ENCODE measurements at places on chromosomes 1 and 21.

GRCh38 chr1:160096274-160097116, 1.9 kb downstream of the IGSF8 start:
- no peak for DNase-seq

DNA sequence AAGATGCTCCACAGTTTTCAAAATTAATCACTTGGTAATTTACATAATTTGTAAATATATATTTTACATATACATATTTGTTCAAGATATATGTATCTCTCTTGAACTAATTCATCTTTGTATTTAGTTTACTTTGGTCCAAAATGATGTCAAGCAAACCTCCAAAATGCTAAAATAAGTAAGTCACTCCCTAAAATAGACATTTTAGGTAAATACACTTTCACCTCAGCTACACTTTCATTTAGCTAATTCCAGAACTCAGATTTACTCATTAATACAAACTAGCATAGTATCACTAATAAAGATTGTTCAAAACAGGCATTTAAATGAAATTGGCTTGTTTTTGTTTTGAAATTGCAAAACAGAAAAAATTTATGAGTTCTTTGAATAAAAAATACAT, 40.6 kb downstream of the AHCTF1 start:
- no peak for DNase-seq

DNA sequence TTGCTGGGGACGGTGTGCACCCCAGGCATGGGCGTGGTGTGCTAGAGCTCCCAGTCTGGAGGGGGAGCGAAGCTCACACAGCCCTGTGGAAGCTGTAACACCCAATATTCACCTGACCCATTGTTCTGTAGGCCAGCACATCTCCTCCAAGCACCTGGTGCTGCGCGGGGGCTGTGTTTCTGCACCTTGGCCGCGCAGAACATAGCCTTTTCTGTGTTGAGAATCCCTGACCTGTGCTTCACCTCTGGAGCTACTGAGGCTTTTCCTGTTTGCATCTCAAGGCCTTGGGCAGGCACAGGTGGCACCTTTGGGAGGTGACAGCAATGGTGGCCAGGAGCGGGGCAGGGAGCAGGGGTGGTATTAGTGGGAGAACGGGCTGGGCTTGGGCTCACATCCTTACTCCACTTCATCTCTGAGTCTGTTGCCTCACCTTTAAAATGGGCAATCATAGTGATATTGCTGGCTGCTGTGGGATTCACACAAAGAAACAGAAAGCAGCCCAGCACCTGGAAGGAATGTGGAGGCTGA, 343.9 kb upstream of the AJAP1 start:
- DNase-seq: no peak

DNA sequence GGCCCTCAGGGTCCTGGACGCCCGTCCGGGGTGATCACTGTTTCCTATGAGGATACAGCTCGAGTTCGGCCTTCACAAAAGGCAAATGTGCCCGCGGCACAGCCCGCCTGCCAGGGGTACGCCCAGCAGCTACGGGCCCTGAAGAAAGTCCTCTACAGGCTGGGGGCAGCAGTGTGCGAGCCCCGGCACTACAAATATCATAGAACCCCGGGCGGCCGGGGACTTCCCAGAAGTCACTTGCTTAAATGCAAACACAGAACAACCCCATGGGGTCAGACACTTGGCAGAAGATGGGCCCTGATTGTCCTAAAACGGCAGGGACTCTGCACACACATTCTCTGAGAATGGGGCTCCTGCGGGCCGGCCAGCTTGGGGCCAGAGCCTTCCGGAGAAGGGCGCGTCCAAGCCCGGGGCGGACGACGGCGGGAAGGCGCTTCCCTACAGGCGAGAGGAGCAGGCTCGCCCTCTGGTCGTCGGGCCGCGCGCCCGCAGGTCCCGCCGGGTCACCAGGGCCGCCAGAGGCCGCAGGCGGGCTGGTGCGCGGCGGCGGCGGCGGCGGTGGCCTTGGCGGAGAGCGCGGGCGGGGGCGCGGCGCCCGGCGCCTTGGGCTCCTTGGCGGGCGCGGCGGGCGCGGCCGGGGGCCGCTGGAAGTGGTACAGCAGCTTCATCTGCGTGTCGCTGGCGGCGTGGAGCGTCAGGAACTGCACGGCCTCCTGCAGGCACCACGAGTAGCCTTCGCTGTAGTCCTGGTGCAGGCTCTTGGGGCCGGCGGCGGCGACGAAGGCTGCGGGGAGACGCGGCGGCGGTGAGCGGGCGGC, 888 bp downstream of the HES5 start:
- no peak for DNase-seq

DNA sequence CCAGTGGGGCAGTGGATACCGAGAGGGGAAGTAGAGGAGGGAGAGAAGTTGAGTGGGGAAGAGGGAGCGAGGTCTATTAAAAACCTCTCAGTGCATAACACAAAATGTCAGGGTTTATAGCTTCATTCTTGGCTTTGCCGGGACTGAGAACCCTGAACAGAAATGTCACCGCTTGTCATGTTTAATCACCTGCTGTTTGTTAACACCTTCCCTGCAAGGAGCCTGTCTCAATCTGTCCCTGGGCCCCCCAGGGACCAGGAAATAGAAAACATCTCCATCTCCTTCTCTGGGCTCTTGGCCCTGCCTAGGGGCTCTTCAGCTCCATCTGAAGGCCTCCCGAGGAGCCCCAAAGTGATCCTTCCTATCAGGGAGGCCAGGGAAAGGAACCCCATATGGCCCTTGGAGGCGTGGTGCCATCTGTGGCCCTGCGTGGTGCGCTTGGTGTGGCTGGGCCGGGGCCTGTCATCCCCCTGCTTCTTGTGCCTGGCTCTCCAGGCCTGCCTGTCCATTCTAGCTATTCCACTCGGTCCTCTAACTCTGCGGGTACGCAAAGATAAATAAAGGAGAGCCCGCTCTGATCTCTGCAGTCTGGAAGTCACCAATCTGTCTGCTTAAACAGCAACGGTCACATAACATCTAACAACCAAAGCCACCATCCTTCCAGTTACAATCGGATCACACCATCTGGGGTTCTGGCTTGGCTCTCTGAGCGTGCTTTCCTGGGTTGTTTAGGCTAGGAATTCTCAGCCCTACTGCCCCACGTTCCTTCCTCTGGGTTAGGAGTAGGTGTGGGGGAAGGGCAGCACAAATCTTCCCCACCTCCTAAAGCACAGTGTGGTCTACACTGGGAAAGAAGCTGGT, 113.8 kb downstream of the CASZ1 start:
- DNase-seq: no peak

DNA sequence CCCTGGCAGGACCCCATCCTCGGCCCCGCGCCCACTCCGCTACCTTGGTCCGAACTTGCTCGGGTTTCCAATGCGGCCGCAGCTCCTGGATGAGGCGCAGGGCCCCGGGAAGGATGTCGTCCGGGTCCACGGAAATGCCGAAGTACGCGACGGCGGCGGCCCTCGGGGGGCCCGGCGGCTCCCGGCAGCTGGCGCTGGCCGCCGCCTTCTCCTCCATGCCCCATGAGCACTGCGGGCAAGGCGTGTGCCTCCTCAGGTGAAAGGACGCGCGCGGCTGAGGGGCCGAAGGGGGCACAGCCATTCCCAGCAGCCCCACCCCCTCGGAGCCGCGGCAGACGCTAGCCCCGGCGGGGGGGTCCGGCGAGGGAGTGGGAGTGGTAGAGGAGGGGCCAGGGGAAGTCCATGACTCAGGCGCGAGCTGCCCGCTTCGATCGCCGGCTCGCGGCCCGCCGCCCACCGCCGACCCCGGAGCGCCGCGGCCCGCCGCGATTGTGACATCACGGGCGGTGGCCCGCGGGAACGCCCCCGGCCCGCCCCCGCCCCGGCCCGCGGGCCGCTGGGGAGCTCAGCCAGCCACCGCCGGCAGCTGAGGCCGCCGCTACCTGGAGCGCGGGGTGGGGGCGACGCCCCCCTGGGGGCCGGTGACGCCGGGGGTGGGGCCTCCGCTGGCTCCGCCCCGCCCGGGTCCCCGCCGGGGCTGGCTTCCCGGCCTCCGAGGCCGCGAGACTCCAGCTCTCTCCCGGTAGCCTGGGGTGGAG, at the start of gene ETNK2:
ETNK2 (minus strand) TSS at position 493 of the 758 bp plus-strand sequence; CDS start at position 301, 192 bp downstream.
- DNase-seq: peak; percentile 39

DNA sequence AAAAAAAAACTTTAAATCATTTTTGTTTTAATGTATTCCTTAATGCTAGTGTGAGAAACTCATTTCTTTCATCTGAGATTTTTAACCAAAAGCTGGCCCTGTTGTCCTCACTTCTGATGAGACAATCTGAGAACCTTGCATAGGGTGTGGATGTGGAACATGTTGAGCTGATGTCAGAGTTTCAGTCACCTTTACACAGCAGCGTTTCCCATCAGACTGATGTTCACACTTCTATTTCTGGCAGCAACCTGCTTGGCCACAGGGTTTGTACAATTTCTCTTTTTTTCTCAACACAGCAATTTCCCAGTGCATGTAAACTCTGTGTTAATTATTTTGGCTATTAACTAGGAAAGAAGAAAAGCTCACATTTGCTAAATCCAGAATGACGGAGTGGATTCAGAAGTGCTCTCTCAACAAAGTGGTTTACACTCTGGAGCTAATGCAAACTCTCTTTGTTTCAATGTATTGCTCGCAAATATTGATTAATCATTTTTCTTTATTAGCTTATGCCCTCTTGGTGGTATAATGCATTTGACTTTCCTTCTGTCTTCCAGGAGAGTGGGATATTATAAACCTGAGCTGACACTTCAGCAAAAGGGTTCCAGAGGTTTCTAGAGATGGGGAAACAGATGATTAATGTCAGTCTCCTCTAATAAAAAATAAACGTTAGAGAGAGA, 70.5 kb upstream of the HSPA13 start:
- DNase-seq: no peak

- DNase-seq: no peak
Observed at GRCh38 chr21:17725339-17725738, 93.8 kb downstream of the C21orf91 start.

DNA sequence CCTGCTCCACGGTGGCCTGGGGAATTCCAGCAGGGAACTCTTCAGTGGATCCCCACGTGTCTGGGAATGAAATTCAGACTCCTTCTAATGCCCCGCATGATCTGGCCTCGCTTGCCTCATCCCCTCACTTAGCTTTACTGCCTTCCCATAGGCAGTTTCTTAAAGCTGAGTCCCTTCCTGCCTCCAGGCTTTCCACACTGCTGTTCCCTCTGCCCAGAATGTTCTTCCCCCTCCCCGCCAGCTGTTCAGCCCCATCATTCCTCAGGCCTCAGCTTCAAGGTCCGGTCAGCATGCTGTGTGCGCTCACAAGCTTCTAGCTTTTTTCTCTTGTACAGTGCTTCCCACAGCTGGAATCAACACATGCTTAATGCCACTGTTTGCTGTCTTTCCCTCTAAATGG, 54.9 kb upstream of the WASF2 start:
- no peak for DNase-seq

- no peak for DNase-seq
Observed at GRCh38 chr1:215260711-215261110, 178.2 kb downstream of the KCNK2 start.

All from A172 (cell line).